ENCODE measurements at places on chromosomes 5 and 9.

- peak; percentile 95 for DNase-seq
Observed at GRCh38 chr5:178651046-178651810, 24.4 kb upstream of the CLK4 start.

DNA sequence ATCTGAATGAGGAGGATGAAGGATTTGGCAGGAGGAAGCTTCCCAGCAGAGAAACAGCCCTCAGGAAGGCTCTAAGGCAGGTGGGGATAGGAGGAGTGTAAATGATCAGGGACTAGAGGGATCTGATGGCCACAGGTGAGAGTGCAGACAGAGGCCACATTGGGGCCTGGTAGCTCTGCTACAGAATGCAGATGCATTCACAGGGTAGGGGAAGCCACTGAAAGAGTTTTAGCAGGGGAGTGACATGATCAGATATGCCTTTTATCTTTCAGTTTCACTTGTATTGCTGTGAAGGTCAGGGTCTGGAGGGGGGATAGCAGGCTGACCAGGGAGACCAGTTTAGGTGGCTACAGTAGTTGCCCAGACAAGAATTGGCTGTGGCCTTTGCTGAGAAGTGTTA lies 3.0 kb downstream of the TXNDC15 start:
- DNase-seq, result no peak

DNA sequence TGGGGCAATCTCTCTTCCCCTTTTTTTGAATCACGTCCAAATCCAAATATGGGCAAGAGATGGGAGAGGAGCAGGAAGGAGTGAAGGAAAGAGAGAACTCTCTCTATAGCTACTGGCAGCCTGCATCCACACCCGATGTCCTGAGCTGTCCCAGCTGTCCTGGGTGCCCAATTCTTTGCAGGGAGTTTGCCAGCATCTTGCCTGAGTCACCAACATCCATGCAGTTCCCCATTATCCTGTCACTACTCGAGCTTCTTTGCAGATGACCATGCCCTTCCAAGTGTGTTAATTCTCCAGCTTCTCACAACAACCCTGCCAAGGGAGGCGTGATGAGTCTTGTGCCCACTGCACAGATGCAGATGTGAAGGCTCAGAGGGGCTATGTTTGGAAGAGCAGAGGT lies 127.1 kb downstream of the NSG2 start:
- no peak for DNase-seq

DNA sequence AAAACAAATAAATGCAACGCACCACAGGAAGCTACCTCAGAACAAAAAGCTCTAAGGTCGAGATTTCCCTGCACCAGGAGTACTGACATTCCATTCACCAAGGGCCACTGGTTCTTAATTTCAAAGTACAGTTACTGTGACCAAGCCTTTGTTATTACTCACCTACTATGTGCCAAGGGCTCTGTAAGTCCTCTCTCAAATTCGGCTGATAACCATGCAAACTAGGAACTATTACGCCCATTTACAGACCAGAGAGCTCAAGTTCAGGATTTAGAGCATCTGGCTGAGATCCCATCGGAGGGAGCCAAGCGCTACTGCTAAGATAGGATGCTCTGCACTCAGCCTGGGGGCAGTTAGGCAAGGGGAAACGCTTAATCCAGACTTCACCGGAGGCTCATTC lies 5.6 kb downstream of the MYO10 start:
- DNase-seq, result no peak

- no peak for DNase-seq
Observed at GRCh38 chr5:58326022-58326421, 133.9 kb downstream of the PLK2 start.

GRCh38 chr9:826500-827280 lies 14.8 kb upstream of the DMRT1 start:
- DNase-seq, result no peak

DNA sequence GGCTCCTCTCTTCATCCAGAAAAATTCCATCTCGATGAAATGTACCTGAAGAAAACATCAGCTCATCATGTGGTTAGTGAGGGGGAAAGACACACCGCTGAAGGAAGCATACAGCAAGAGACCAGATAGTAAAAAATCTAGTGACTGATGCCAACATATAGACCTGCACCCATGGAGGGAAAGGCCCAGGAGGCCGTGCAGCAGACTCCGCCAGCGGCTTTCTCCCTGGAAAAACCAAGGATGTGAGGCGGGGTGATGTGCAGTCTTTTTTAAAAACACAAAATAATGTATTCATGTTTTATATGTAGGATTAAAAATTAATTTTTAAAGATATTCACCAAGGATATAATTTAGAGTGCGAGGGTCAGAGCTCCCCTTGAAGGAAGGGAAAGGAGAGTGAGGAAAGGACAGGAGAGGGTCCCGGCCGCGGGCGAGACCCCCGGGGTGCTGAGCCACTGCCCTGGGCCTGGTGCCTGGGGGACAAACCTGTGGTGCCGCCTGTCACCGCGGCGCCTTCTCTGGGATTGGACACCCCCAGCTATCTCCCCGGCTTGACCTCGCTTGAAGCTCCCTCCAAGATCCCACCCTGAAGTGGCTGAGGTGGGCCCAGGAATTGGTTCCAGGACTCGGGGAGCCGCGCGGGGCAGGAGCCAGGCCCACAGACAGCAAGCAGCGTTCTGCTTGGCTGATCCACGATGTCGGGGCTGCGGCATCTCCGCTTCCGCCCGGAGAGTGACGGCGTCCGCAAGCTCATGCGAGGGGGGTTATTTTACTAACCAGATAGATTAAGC lies 12.1 kb upstream of the UNC5A start:
- DNase-seq, result no peak

- no peak for DNase-seq
Observed at GRCh38 chr9:79691496-79691895, 119.7 kb downstream of the TLE4 start.

GRCh38 chr5:160083501-160083900 lies 35.7 kb downstream of the PWWP2A start:
- DNase-seq, result peak; percentile 30

GRCh38 chr9:101758304-101758930 lies 20.0 kb upstream of the GRIN3A start:
- peak; percentile 31 for DNase-seq

DNA sequence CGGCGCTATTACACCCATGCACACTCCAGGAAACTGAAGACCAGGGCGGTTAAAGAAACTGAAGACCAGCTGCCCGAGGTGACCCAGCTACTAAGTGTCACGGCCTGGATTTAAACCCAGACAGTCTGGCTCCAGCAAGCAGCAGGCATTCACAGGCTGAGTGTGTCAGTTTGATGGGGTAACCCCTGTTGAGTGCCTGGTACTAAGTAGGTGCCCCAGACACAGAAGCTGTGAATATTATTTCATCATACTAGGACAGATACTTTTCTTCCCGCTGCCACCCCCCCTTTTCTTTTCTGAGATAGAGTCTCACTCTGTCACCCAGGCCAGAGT lies 7.3 kb downstream of the ENG start:
- DNase-seq, result peak; percentile 26

DNA sequence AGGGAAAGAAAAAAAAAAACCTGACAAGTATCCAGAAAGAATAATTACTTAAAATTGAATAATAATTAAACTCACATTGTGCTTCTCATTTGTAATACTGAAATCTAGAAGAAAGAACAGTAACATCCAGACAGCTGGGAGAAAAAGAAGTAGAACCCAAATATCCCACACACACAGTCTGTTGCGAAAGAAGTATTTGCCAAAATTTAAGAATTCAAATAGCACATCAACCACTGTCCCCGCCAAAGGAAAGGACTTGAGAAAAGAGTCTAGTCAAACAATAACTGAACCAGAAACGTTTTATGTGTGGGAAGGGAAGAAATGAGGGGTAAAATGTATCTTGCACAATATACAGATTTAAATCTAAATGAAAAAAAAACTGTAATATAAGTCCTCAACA lies 202.8 kb downstream of the MLLT3 start:
- no peak for DNase-seq

- no peak for DNase-seq
Observed at GRCh38 chr9:75671354-75671753, 219.1 kb upstream of the PCSK5 start.

GRCh38 chr9:109986521-109986991 lies 206.6 kb downstream of the PALM2AKAP2 start:
- peak; percentile 94 for DNase-seq

GRCh38 chr5:38346593-38346992 lies 88.2 kb downstream of the EGFLAM start:
- DNase-seq, result no peak

DNA sequence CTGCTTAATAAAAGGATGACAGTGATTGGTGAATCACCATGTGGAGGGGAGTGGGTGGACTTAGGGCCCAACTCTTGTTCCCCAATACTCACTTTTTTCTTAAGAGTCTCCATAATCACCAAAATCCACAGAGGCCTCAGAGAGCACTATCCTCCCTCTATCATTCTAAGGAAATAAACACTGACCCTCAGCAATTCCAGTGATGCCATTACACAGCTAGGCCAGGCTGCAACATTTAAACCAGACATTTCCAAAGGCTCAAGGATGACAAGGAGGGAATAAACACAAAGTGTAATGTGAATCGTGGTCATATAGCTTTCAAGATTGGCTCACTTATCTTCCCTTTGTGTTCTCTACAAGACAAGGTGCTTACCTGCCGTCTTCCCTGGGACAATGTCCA lies 2.4 kb upstream of the ARSI start:
- DNase-seq, result no peak

GRCh38 chr5:94524841-94525697 lies 93.3 kb downstream of the KIAA0825 start:
- DNase-seq, result peak; percentile 51

DNA sequence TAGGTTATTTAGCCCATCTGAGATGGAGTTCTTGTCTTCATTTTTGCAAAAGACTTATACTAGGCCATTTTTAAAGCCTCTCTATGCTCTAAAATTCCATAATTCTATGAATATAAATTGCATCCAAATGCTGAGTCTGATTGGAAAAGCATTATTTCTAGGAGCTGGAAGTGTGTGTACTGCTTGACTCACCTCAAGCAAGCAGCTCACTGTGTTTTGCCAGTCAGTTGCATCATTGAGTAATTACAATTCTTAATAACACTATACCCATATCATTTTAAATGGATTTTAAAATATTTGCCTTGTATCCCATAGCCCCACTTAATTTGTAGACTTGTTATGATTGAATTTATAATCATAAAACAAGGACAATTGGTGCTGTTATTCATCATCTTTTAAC lies 161.0 kb downstream of the PAM start:
- peak; percentile 46 for DNase-seq

DNA sequence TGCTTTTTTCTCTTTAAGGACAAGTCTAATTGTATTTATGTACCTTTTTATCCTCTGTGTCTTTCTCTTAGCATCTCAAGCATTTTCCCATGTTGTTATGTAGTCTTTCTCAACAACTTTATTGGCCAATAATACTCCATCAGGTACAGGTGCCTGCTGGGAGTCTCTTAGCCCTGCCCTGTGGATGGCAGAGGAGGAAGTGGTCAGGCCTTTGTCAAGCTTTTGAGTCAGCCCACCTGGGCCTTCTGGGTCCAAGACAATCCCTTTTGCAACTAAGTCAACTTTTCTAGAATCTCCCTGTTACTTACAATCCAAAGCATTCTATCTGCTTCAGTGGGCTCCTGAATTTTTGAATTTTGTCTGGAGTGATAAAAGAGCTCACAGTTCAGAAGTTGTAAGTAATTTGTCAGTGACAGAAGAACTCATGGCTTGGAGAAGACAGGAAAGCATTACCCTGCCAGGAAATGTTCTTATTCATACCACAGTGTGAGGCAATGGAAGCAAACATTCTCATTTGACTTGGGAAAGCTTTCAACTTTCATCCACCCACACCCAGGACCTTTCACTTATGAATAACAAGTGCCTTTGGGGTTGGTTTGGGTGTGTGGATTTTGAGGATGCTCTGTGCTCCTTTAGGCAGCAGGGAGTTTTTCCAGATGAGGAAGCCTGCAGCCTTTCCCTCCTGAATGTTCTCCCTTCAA lies 200.0 kb upstream of the S1PR3 start:
- peak; percentile 98 for DNase-seq

DNA sequence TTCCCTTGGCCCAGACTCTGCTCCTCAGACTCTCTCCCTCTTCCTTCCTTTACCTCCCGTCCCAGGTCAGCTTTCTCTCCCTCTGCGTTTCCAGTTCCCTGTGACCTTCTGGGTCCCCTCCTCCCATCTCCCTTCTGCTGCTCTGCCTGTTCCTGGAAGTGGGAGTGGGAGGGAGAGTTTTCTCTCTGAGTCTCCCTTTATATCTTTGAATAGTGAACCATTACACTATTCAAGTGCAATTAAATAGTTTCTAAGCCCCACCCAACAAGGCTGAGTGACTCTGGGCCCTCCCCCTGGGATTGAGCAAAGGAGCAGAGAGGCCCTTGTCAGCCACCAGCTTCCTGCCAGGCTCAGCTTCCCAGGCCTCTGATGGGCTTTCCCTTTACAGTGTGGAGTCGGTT lies 34.8 kb downstream of the THBS4 start:
- DNase-seq, result no peak

DNA sequence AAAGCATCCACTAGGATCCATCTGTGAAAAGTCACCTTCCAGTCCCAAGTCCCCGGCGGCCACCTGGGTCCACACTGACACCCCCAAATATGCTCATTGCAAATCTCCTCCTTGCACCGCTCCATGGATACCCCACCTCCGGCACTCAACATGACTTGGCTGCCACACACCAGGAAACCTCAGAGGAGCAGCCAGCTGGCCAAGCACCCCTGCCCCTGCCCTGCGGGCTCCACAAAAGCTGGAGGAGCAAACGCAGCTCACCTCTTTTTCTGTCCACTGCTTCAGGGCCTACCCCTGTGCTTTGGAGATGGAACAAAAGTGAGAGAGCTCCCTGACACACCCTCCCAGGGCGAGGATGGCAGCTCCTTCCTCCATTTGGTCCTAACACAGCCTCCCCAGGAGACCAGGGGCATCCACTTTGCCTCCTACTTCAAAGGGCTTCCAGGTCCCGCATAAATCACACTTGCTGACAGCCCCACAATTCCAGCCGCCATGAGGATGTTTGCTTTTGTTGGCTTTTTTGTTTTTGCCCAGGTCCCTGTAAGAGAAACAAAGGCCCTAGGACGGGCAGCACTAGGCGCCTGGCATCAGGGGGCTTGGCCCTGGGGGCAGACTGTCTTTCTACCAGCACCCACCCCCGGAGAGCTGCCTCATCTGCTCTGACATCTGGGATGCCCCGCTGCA lies 14.8 kb downstream of the ROR2 start:
- no peak for DNase-seq

DNA sequence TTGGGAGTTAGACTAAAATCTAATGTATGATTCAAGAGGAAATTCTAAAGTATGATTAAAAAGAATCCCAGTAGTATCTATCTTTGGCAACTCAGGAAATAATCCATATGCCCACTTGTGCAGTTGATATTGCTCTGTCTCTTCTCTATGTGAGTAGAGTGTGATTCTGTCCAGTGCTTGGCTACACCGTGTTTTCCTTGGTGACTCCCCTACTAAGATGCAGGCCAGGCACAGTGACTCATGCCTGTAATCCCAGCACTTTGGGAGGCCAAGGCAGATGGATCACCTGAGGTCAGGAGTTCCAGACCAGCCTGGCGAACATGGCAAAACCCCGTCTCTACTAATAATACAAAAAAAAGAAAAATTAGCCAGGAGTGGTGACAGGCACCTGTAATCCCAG lies 495.4 kb downstream of the MAT2B start:
- DNase-seq, result peak; percentile 15

Data from fibroblast of mammary gland (primary cell).